NCI-H1417 (cell line): ENCODE measurements at places on chromosomes 1 and 21.

- DNase-seq = no peak
Observed at GRCh38 chr1:162161916-162162550, 92.5 kb downstream of the NOS1AP start.

GRCh38 chr1:93723110-93723509 is 41.5 kb upstream of the BCAR3 start:
- no peak for DNase-seq

- DNase-seq = peak; percentile 13
Observed at GRCh38 chr21:18155508-18156193, 89.0 kb upstream of the CHODL start.

DNA sequence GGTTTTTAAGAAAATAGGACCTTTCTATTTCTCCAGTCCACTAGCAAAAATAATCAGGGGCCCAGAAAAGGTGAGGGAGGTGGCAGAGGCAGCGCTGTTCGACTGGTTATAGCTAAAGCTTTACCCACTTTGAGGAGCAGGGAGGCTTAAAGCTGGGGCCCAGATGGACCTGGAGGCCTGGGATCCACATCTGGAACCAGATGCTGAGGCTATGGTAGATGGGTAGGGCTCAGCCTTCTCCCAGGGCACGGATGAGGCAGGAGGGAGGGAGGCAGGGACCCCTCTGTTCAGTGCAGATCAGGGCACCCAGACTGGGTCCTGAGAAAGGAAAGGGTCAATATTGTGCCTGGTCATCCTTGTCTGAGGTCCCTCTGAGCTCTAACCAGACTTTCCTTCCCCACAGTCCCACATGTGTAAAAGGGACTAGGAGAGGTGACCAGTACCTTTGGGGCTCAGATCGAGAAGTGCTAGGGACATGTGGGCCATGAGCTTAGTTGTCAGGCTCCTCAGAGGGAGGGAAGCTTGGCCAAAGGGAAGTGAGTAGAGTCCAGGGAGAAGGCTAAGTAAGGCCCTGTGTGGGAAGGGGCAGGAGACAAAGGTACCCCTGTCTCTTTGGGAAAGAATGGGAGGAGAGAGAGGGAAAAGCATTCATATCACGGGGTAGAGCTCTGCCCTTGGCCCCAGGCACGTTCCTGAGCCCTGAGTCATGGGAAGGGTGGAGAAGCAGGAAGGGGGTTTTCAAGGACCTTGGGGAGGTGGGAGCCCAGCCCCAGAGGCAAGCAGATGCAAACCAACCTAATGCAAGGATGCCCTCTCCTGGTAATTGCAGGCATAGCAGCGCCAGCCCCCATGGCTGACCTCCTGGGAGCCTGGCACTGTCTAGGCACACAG is 15.4 kb downstream of the LMNA start:
- peak; percentile 82 for DNase-seq

- no peak for DNase-seq
Observed at GRCh38 chr1:239807361-239807760, 284.3 kb upstream of the FMN2 start.

DNA sequence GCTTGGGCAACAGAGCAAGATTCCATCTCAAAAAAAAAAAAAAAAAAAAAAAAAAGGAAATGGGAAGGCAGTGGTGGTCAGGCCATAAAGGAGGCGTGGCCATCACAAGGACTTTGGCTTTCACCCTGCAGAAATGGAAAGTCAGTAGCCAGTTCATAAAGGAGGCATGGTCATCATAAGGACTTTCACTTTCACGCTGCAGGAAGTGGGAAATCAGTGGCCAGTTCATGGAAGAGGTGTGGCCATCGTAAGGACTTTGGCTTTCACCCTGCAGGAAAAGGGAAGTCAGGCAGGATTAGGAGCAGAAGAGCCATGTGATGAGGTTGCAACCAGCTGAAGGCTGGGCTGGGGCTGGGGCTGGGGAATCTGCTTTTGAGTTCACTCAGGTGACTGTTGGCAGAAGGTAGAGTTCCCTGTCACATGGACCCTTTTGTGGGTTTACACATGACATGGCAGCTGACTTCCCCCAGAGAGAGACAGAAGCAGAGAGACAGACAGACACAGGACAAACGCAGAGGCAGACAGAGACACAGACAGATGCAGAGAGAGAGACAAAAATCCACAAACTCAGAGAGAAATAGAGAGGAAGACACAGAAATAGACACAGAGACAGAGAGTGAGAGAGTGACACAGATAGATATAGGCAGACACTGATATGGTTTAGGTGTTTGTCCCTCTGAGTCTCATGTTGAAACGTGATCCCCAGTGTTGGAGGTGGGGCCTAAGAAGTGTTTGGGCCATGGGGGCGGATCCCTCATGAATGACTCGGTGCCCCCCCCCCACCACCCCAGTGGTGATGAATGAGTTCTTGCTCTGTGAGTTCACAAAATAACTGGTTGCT is 263.9 kb upstream of the KAZN start:
- no peak for DNase-seq

DNA sequence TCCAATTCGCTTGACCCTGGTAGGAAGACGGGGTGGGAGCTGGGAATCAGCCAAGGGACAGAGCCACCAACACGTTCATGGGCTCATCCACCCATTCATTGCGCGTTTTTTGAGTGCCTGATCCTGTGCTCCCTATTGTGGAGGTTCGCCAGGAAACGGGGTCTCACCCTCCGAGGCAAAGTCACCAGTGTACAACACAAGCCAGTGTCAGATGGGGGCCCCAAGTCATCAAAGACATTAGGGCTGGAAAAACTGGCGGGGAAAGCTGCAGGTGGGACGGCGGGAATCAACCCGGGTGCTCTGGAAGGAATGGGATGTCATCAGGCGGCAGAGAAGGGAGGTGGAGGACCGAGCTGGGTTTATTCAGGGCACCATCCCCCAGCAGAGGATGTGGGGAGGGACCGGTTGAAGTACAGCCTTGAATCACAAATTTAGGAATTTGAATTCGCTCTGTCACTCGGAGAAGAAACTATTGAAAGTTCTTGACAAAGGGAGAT is 667 bp upstream of the NID1 start:
- DNase-seq = no peak

- no peak for DNase-seq
Observed at GRCh38 chr1:79825551-79825950, 819.0 kb upstream of the ADGRL4 start.

- peak; percentile 59 for DNase-seq
Observed at GRCh38 chr1:48697066-48697707, 79.5 kb downstream of the BEND5 start.

DNA sequence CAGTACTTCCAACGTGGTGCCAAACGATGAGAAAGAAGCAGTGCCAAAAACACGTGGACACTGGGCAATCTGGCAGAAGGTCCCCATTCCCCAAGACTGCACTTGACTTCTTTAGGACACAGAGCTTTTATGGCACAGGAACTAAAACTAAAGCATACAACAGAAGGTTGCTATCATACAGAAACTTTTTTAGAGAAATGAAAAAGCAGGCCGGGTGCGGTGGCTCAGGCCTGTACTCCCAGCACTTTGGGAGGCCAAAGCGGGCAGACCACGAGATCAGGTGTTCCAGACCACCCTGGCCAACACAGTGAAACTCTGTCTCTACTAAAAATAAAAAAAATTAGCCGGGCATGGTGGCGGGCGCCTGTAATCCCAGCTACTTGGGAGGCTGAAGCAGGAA is 43.0 kb downstream of the GNB1 start:
- DNase-seq = no peak

DNA sequence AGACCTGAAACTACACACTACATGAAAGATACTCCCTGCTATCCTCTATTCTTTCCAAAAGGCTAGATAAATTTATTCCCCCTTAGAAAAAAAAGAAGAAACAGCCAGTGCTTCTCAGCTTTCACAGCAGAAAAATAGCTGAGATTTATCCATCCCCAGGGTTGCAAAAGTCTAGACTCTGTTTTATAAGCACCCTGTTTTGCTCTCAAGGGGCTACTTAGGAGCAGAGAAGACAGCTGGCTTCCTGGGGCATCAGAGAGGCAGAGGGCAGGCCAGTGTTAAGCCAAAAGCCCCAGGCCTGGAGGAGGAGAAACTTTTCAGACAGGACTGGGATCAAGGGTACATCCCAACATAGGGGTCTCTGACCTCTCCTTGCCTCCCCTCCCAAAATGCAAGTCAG is 3.9 kb downstream of the LAMB3 start:
- no peak for DNase-seq

- DNase-seq = peak; percentile 43
Observed at GRCh38 chr1:50108497-50109059, at the start of gene ELAVL4. Gene ELAVL4, plus strand, starts transcription at chr1:50108920. Its CDS starts 270 bp downstream, at chr1:50109190.

DNA sequence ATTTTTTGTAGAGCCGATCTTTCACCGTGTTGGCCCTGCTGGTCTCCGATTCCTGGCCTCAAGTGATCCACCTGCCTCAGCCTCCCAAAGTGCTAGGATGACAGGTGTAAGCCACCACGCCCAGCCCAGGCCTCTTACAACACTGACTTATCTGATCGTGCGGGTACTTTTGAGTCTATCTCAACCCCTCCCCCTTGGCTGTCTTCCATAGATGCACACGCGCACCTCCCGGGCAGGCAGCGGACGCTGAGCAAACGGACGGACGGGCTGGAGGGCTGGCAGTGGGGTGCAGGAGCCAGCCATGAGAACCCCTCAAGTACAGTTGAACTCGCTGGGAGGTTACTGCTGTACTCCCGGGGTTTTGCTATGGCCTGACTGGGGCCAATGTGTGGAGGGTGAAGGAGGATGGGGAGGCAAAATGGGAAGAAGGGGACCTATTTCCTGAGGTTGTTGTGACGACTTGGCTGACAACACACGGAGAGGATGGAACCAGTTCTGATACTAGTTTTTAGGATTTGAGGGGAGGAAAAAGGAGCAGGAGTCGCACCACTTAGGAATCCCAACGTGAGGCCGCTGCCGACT is 959 bp downstream of the CD58 start:
- DNase-seq = no peak

DNA sequence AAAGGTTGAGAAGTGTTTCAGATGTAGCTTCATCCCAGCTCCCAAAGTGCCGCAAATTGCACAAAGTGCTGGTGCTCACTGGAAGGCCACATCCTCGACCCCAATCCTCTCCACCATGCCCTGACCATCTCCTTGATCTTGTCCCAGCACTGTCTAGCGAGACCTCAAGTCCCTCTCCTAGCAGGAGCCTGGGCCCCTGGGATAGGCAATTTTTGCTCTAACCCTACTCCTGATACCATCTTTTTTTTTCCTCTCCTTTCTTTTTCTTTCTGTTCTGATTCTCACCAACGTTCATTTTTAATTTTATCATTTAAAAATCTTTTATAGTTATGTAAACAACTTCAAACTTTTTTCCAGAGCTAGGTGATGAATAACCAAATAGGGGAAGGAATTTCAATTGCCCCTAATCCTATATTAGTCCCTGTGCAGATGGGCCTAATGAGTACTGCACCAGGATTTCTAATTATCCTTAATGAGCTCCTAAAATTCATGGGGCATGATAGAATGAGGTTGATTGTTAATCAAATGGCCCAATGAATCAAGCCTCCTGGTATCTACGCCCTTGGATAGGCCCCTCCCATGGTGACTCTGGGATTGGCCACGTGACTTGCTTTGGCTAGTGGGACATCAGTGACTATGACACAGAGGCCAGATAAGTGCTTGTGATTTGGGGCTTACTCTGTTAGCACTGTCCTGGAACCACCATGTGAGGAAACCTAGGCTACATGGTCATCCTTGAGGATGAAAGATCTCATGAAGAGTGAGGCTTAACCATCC is 41.5 kb upstream of the TENT5B start:
- DNase-seq = no peak

DNA sequence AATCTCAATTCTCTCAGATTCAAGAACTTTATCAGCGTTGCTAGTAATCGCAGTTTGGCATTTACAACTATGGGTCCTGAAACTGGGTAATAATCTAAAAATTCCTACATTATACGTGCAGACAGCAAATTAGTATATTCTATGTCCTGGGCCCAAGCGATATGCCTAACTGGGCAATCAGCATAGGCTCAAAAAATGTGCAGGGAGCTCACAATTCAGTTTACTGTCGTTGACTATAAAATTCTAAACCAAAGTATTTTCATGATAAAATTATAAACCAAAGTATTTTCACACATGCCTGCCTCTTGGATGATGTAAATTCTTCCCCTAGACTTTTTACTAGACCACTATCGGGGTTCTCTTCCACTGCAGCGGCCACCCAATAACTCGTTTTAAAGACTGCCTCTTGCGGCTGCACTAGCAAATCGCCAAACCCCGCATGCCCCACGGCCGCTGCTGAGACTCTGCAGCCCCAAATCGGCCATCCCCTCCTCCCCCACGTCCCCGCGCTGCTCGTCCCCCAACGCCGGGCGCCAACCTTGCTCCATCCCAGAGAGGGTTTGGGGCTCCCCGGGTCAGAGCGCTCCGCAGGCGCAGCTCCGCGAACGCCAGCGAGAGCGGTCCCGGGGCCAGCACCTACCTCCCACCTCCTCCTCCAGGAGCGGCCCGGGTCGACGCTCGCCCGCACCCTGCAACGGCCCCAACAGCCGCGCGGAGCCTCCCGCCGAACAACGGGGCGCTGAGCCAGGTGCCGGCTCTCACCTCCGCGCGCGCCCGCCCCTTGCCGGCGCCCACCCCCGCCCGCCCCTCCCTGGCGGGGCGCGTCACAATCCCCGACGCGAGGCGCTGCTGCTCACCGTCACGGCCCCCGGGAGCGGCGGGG is 506 bp downstream of the SSX2IP start:
- DNase-seq = peak; percentile 89

DNA sequence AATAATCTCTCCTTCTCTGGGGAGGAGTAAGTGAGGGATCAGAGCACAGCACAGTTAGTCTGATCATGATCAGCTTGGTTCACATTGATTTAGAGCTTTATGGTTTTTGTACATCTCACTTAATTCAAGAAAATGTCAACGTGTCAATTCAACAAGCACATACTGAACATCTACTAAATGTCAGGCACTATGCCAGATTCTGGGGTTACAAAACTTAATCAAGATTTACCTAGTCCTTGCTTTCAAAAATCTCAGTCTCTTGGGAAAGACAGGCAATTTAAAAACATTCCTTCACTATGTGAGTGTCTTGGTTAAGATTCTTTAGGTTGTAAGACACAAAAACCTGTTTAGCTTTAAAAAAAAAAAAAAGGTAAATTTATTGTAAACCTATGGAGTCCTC is 181.4 kb downstream of the AK5 start:
- no peak for DNase-seq

- DNase-seq = no peak
Observed at GRCh38 chr1:172895761-172896160, 155.0 kb downstream of the TNFSF18 start.

DNA sequence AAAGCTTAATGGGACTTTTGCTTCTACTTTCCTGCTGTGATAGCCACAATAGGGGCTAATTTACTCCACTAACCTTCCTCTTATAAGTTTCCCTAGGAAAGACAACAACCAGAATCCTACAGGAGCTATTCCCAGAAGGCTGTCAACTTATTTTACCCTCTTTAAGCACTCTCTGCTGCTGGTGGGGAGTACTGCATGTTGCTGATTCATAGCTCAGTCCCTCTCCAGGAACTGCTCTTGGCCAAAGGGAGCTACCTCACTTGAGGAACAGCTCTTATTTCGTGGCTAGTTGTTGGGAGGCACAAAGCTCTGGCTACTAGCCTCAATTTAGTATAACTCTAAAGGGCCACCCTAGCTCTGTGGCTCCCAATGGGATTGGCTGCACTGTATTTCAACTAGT is 37.2 kb downstream of the ADSS2 start:
- DNase-seq = no peak
